Activated CD8-positive, alpha-beta memory T cell treated with anti-CD3 and anti-CD28 coated beads for 1 hour (primary cell): ENCODE measurements at places on chromosomes 11 and 22.

- no peak for DNase-seq
Measured at GRCh38 chr22:17633217-17633997, 4.9 kb upstream of the ATP6V1E1 start.

DNA sequence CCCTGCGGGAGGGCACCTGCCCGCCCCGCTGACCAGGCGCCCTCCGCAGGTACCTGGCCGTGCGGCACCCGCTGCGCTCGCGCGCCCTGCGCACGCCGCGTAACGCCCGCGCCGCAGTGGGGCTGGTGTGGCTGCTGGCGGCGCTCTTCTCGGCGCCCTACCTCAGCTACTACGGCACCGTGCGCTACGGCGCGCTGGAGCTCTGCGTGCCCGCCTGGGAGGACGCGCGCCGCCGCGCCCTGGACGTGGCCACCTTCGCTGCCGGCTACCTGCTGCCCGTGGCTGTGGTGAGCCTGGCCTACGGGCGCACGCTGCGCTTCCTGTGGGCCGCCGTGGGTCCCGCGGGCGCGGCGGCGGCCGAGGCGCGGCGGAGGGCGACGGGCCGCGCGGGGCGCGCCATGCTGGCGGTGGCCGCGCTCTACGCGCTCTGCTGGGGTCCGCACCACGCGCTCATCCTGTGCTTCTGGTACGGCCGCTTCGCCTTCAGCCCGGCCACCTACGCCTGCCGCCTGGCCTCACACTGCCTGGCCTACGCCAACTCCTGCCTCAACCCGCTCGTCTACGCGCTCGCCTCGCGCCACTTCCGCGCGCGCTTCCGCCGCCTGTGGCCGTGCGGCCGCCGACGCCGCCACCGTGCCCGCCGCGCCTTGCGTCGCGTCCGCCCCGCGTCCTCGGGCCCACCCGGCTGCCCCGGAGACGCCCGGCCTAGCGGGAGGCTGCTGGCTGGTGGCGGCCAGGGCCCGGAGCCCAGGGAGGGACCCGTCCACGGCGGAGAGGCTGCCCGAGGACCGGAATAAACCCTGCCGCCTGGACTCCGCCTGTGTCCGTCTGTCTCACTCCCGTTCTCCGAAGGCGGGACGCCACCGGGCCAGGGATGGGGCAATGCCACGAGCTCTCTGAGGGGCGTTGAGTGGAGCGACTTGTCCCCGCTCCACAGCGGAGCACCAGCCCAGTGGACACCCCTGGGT, 1.8 kb downstream of the GALR3 start:
- no peak for DNase-seq

DNA sequence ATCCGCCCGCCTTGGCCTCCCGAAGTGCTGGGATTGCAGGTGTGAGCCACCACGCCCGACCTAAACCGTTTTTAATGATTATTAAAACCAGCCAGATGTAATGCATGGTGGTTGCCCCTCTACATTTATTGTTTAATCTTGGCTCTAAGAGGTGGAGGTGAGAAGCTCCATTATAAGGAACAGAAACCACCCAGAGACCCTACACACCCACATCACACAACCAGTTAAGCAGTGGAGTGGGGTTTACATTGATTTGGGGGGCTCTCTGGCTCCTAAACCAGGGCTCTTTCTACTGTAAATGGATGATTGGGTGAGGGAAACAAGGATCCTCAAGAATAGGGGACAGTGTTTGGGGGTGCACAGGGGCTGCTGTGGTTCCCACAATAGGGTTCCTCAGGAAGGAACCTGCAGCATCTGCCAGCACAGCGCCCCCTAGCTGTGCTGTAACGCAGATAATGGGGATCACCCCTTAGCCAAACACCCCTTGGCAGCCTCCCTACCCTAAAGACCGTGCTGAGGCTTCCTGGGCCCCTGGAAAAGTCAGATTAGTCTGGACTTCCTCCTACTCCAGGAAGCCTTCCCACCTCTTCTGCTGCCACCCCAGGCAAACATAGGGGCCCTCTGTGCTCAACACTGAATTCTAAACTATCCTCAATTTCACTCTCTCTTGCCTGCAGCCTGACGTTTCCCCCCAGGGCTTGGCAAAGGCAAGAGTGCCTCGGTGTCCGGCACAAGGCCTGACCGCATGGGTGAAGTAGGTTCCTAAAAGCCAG, 2.4 kb downstream of the MPST start:
- peak; percentile 39 for DNase-seq

GRCh38 chr11:33682446-33682845, 18.2 kb downstream of the C11orf91 start:
- no peak for DNase-seq

DNA sequence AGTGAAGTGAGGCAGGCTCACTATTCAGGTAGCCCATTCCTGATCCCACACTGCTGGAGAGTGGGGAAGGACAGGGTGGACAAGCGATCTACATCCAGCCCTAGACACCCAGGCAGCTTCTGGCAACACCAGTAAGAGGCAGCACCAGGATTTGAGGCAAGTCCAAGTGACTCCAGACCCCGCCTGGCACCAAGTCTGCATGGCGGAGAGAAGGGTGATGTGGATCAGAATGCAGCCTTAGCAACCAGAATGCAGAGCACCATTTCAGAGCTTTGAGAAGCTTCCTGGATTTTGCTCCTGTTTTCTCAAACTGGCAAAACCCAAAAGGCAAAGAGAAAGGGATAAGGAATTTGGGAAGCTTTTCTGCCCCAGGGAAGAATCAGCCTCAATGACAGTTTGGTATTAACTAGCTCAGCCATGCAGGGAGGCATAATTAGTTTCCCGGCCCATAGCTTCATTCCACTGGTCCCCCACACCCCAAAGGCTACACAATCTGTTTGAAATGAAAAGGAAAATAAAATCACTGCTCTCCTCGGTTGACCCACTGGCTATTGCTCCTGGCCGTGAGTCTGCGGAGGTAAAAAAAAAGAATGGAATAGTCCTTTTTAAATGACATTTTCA, 17.3 kb downstream of the GALNT18 start:
- no peak for DNase-seq

DNA sequence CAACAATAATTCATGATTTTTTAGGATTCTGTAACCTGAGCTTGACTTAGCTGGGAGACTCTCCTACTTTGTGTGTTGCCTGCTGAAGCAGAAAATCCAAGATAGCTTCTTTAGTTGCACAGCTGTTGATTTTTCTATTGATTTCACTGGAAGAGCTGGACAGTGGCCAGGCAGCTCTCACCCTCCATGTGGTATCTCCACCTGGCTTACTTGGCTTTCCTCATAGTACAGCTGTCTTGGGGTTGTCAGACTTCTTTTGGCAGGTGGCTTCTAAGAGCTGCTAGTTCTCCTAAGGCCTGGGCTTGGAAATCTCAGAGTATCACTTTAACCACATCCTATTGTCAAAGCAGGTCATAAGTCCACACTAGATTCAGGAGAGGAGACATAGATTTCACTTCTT, 130.8 kb upstream of the SPON1 start:
- DNase-seq, result no peak

- DNase-seq, result peak; percentile 84
Measured at GRCh38 chr11:842370-843002, at the start of the genes POLR2L and TSPAN4. TSS of gene POLR2L (minus strand) at chr11:842529. CDS start at chr11:842508, 21 bp downstream. TSS of gene TSPAN4 (plus strand) at chr11:842852. CDS start at chr11:850305, 7,453 bp downstream.

DNA sequence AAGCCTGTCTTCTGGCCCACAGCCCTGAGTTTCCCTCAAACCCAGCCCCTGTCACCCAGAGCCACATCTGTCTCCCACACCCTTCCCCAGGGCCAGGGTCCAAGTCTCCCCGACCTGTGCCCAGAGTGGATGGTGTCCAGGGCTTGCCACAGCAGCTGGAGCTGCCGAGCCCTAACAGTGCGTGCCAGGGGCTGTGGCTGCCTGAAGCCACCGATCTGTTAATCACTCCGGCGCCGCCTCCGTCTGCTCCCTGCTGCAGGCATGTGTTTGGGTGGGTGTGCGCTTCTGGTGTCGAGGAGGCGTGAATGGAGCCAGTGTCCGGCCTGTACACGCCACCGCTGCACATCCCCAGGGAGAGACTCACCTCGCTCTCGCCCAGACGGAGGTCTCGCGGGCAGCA, 26.1 kb downstream of the SHISAL1 start:
- no peak for DNase-seq

- no peak for DNase-seq
Measured at GRCh38 chr22:45537734-45538181, 35.1 kb downstream of the FBLN1 start.

GRCh38 chr11:44936525-44936924, 14.2 kb downstream of the TP53I11 start:
- peak; percentile 67 for DNase-seq

GRCh38 chr11:124481365-124482323, 36.1 kb upstream of the OR8B8 start:
- no peak for DNase-seq

DNA sequence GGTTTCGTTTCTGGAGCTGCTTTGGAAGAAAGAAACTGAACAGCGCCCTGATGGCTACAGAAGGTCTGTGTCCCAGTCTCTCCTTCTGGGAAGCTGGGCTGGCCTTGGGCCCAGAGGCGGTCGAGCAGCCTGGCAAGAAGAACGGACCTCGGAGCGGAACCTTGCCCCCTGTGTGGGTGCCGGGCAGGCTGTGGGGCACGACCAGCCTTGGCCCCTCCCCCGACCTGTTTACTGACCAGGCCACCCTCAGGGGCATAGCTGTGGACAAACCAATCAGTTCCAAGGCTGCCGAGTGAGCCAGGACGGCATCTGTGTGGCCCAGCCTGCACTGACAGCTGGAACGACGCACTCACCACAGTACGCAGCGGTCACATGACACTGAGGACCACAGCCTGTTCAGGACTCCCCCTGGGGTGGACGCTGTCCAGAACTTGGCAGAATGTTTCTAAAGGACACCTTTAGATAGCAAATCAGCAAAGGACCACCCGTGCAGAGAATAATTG, 7.2 kb downstream of the PIM3 start:
- DNase-seq, result no peak

DNA sequence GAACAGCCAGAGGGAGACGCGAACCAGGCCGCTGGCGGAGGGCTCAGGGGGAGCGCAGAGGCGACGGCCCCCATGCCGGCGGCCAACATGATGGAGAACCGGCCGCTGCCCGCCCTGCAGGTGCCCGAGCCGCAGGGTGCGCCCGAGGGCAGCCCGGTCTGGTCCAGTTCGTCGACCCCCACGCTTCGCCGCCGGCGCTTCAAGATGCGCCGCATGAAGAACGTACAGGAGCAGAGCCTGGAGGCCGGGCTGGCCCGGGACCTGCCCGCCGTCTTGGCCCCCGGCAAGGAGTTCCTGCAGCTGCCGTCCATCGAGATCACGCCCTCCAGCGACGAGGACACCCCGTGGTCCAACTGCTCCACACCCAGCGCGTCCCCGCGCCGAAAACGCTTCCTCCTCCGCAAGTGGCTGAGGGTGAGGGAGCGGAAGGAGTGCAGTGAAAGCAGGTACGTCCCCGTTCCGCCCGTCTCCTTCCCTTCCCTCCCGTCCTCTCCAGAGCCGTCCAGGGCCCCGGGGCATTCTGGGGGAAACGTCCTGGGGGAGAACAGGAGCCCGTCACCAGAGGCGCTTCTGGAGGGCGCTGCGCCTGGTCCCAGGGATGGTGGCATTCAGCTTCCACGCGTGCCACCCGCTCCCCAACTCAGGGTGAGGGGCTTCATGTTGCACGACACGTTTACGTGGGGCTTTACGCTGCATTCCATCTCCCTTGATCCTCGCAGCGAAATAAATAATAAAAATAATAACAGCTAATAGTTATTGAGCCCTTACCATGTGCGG, 840 bp downstream of the GRAMD1B start:
- DNase-seq, result peak; percentile 24

- no peak for DNase-seq
Measured at GRCh38 chr11:12746593-12747097, 72.4 kb downstream of the TEAD1 start.

DNA sequence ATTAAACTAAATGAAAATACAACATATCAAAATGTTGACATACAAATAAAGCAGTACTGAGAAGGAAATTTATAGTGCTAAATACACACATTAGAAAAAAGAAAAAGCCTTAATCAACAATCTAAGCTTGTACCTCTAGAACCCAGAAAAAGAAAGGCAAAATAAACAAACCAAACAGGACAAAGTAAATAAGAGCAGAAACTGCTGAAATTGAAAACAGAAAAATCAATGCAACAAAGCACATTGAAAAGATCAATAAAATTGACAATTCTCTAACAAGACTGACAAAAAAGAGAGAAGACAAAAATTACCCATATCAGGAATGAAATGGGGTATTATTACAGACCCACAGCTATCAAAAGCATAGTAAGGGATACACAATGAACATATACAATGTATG, 21.0 kb downstream of the DCUN1D5 start:
- no peak for DNase-seq

DNA sequence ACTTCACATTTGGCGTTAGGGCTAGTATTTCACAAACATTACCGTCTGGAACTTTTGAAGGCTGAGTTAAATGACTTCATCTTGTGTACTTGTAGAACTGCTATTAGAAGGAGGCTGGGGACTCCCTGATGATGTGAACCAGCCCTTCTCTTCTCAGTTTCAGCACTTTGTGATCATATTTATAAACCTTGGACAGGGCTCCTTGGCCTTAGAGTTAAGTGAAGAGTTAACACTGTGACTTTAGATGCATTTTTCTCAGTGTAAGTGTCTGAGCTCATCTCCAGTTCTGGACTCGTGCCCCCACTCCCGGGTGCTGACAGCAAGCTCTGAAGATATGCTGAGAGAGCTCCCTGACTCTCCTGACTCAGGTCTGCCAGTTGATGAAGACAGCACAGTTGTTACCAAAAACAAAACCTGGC, 8.4 kb downstream of the MIAT start:
- no peak for DNase-seq

DNA sequence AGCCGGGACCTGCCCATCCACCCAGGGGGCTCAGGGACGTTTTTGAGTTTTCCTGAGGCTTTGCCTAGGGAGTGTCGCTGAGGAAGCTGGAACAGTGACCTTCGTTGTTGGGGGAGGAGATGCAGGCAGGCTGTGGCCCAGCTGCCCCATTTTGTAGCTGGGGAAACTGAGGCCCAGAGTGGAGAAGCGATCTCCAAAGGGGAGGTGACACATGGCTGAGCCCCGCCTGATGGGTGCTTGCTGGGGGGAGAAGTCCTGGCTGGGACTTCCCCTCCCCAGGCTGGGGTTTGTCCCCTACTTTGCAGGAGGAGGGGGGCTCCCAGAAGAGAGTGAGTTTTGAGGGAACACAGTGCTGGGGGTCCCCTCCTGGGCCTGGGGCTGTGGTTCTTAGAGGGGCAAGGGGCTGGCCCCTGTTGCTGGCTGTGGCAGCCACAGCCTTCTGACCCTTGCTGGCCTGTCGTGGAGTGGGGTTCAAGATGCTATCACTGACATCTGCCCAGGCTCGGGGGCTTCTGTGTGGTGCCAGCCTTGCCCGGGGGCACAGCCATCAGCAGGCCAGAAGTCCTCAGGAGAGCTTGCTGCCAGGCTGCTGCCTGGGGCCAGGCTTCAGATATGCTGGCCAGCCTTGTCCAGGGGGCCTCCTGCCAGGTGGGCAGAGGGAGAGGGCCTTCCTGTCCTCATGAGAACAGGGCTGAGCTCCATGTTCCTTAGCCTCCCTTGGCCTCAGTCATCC, 21.4 kb downstream of the KCNQ1 start:
- DNase-seq, result no peak
